ENCODE measurements at places on chromosomes 16 and 17. TPM values are rescaled to one million over a fixed set of nuclear protein-coding genes. Genes with fewer than 3 reads are reported as not detected.

The CDH1 gene
- total RNA-seq: 1.1 TPM

The MYO1D gene
- total RNA-seq: 6.2 TPM

The PIRT gene
- 3.1 TPM for total RNA-seq

The TBX6 gene
- 1.2 TPM for total RNA-seq

The KRT20 gene
- not detected for total RNA-seq

The CCDC102A gene
- 21.6 TPM for total RNA-seq

DNA sequence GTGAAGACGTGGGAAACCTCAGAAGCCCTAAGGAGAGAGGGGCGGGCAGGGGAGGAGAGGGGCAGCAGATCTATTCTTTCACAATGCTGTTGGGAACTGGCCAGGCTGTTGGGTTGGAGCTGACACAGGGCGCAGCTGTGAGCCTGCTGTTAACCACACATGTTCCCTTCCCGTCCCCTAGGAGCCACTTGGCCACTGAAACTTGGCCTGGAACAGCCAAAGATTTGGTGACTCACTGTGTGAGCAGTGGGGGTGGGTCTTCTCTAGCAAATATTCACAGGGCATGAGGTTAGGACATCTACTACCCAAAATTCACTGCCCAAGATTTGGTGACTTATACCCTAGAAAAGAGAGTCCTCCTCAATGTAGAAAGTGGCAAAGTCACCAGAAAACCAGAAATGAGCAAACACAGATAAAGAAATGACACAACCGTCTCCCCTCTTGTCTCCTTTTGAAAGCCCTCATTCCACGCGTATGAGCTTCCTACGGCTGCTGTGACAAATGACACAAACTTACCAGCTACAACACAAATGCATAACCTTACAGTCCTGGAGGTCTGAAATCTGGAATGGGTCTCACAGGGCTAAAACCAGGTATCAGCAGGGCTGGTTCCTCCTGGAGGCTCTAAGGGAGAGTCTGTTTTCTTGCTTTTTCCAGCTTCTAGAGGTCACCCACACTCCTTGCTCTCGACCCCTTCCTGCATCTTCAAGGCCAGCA lies 6.3 kb downstream of the TBC1D16 start:
- peak; percentile 96 for DNase-seq

DNA sequence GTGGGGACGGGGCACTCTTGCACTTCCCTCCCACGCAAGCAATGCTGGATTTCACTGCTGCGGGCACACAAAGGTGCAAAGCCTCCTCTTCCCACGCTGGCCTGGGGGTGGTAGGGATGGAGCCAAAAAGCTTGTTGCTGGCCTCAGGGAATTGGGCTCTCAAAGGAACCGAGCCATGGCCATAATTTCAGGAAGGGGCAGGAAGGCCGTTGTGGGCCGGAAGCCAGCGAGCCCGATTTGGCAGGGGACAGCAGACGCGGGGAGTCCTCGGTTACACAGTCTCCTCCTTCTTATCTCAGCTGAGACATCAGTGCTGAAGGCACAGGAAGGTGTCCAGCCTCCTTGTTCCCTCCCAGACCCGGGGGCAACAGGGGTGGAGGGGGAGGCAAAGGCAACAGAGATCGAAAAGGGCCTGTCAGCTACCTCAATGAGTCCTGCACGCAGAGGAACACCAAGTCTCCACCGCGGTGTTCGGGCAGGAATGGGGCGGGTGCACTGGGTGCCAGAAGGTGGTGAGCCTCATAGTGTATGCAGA lies 59.5 kb downstream of the SLFN11 start:
- no peak for DNase-seq

GRCh38 chr17:32187271-32187670 lies 45.0 kb downstream of the RHOT1 start:
- no peak for DNase-seq

DNA sequence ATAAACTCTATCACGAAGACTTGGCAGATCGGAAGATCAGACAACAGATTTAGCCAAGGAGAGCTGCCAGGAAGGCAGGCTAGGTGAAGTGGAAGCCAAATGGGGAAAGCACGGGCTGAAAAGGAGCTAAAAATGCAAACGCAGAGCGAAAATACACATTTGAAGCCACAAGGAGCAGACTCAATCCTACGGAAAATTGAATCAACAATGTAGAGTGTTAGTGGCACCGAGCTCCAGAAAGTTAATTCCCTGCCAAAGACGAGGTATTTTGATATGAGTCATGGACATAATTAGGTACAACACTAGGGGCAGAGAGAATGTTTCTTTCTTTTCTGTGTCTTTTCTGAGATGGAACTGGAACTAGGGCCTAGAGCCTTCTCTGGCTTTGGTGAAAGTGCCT lies 20.7 kb downstream of the GSG1L start:
- no peak for DNase-seq

- DNase-seq: no peak
Observed at GRCh38 chr17:73301369-73301768, 10.4 kb downstream of the CDC42EP4 start.

- DNase-seq: no peak
Observed at GRCh38 chr16:85159179-85159980, 47.1 kb upstream of the CIBAR2 start.

GRCh38 chr17:81923302-81924260 lies 4.0 kb downstream of the MAFG start:
- DNase-seq: peak; percentile 86

DNA sequence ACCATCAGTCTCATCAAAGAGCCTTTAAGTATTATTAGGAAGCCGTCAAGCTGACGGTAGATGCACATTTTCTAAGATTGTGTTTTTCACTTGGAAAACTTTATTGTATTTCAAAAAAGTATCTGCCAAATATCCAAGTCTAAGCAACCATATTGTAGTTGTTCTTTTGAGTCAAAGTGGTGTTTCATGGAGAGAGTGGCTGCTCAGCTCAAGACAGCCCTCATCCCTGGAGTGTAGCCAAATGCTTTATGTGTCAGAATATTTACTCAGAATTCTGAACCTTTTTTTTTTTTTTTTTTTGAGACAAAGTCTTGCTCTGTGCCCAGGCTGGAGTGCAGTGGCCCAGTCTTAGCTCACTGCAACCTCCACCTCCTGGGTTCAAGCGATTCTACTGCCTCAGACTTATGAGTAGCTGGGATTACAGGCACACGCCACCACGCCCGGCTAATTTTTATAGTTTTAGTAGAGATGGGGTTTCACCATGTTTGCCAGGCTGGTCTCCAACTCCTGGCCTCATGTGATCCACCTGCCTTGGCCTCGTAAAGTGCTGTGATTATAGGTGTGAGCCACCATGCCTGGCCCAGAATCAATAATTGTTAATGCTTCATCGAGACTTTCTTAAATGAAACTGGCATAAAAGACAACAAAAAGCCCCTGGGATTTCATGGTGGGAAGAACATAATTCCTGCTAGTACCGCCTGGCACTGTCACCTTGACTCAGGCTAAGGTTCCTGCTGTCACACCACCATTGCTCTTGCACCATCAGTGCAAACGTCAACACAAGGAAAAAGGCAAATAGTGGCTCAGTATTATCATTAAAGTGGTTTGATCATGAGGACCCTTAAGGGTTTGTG lies 45.5 kb downstream of the PRKCA start:
- no peak for DNase-seq

DNA sequence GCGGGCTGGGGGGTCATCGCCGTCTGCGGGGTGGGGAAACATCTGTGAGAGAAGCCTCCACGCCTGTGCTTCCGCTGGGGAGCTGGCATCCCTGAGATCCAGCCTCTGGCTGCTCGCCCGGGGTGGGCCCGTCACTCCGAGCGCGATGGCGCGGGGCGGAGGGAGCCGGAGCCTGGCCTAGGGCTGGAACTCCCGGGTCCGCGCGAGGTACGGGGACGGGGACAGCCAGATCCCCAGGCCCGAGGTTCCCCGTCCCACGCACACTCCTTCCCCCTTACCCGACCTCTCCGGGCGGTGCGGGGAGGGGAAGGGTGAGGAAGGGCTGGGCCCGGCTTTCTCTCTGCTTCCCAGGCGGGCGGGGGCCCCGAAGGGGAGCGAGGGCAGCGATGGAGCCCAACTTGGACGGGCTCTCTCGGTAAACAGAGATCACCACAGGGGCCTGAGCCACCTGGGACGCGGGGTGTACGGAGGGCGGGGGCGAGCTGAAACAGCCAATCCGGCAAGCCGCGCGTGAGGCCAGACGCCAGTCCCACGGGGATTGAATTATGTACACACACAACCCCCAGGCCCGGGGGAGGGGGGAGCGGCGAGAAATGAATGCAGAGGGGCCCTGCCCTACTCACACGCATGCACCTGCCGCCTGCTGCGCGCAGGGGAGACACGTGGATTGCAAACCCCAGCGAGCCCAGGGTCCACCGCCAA lies at the start of gene SLC16A11:
Gene SLC16A11 (minus strand): TSS at position 596 of the 702 bp plus-strand sequence. CDS start 579 bp downstream, at position 17.
- DNase-seq: no peak

GRCh38 chr16:52405441-52405840 lies 141.5 kb downstream of the TOX3 start:
- no peak for DNase-seq

- DNase-seq: peak; percentile 35
Observed at GRCh38 chr16:53045341-53046220, 7.1 kb downstream of the CHD9NB start.

DNA sequence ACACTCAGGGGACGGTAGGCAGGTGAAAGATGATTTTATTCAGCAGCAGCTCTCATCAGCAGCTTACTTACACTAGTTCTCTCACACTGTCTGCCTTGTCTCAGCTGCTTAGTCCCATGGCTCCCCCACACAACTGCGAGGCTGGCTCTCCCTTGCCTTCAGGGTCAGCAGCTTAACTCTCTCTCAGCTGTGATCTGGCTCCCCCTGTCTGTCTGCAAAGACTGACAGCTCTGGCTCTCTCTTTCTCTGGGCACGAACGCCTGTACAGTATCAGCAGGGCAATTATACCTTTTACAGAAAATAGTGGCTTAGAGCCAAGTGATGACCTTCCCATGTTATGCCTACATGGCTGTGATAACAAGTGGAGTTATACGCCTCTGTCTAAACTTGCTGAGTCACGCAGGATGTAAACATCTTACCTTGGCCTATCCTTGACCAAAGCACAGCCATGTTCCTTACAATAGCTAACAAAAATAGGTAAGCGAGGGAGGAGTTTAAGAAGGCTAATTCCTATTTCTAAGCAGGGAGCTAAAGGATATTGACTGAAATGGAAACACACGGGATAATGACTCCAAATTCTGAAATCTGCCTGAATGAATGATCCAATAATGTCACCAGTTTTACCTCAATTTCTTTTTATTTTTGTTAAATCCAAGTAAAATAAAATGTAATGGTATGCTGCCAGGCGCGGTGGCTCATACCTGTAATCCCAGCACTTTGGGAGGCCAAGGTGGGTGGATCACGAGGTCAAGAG lies 1.1 kb upstream of the NDUFAB1 start:
- DNase-seq: peak; percentile 29

DNA sequence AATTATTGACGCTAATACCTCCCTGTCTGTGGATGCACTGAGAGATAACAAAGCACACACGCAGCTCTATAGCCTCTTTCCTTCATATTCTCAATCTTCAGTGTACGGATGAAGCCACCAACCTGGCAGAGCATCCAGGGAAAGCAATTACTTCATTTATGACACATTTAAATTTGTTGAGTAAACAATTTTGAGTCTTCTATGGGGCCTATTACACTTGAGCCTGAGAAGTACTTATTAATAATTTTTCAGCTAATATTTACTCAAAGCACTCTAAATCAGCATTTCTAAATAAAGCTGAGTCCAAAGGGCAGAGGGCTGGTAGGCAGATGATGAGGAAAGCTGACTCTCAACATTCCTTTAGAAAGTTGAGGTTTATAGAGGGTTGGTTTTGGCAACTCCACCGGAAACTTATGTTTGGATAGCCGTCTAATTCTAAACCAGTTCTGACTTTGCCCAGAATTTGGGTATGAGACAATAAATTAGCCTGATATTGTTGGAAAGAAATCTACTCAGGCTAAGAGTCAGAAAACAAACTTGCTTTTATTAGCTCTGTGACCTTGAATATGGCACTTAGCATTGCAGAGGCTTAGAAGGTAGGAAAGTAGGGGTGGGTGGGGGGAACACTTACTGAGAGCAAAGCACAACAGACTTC lies 643.5 kb downstream of the CDH11 start:
- no peak for DNase-seq

DNA sequence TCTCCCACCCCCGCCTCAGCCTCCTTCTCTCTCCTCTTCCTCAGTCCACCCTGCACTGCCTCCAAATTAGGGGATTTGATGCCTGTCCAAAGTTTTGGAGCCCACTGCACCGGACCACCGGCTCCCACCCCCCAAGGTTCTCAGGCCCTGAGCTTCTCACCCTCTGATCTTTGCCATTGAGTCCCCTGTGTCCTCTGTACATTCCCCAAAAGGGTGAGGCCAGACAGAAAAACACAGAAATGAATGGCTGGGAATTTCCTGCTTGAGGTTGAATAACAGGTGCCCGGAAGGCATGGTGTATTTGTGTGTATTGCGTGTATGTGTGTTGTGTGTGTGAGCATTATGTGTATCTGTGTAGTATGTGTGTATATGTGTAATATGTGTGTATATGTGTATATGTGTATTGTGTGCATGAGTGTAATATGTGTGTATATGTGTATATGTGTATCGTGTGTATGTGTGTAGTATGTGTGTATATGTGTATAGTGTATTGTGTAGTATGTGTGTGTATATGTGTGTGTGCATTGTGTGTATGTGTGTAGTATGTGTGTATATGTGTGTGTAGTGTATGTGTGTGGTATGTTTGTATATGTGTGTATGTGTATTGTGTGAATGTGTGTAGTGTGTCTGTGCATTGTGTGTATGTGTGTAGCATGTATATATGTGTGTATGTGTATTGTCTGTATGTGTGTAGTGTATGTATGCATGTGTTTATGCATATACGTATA lies 16.0 kb upstream of the CCL17 start:
- DNase-seq: no peak

GRCh38 chr17:1286379-1287106 lies 7.1 kb downstream of the TRARG1 start:
- no peak for DNase-seq

DNA sequence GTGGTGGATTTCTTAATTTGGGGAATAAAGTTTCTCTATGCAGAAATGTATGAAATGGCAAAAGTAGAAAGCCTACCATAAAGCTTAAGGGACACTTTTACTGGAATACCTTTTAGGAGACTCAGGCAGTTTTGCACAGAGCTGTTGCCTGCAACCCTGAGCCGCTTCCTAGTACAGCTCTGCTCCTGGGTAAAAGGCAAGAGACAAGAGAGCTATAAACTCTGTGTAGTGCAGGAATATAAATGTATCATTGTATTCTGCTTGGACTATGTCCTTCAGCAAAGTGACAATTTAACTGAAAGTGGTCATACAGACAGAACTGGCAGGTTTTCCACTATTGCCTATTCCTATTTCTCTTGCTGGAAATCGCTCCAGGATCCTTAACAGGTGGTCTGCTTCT lies 65.3 kb upstream of the MYOCD start:
- DNase-seq: no peak
